ENCODE measurements at places on chromosomes 4 and X.
A peak's percentile ranks its signal among the peaks of the same experiment; 100 is the strongest.

- no peak for DNase-seq
Measured at GRCh38 chr4:28287831-28288233, 1427.2 kb downstream of the STIM2 start.

DNA sequence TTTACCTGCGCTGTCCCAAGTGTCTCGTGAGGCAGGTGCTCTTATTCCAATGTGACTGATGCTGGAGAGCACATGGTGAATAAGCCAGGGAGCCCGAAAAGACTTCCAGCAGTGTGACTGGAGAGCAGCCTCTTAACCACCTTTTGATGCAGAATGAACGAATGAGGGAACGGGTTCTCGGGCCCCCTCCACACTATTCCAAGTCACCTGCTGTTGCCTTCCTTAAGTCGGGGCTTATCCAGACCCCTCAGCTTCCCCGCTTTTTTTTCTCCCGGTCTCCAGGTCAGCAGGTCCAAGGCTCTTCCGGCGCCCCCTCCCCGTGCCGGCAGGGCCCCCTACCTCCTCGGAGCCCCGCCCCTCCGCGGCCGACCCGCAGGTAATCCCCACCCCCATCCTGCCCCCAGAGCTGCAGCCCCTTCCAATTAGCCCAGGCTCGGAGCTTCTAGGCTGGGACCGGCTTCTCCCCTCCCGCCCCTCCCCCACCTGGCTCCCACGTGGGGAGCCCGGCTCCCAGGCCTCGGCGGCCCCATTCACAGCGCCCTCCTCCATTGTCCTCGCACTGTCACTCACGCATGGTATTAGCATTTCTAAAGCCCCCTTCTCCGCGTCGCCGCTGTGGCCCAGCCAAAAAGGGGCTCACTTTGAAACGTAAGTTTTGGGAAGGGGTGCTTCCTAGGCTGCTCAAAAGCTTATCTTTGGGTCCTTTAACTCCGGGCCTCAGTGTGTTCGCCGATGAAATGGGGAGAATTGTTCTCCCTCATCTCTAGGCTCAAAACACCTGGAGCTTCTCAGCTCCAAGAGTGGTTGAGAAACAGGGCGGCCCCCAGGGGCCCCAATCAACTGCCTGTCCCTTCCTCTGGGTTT is 56.2 kb upstream of the PJA1 start:
- no peak for DNase-seq

- DNase-seq: peak; percentile 71
Measured at GRCh38 chrX:109485470-109486340, 3.8 kb upstream of the GUCY2F start.

- DNase-seq: no peak
Measured at GRCh38 chr4:42646999-42647541, 9.8 kb downstream of the ATP8A1 start.

DNA sequence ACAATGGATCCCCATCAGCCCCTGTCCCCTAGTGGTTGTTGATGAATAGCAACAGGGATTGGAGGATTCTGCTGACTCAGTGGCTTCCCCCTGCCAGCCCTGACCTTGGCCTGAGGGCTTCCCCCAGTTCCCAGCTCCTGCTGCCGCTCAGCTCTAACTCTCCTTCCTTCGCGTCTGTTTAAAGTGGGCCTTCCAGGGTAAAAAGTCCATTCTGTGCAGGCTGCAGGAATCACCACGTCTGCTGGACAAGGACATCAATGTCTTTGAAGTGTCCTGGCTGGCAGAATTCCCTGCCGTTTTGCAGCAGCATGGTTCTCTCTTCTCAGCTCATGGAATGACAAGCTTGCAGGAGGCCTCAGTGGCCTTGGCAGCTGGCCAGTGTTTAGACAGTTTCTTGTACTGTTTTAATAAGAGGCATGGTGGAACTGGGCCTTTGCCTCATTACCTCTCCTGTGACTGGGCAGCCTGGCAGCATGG is 152.5 kb upstream of the STX18 start:
- DNase-seq: no peak

- no peak for DNase-seq
Measured at GRCh38 chr4:156594624-156595023, 377.0 kb downstream of the PDGFC start.

GRCh38 chrX:42109428-42109827 is 186.1 kb upstream of the CASK start:
- no peak for DNase-seq

Data from right lung (tissue), 10 donors.